SK-MEL-5 (cell line): ENCODE measurements at places on chromosomes 1 and 21.

- no peak for DNase-seq
These were observed 8.2 kb downstream of the TBX15 start for GRCh38 chr1:118979754-118980575.

- DNase-seq, result peak; percentile 38
These were observed 75.6 kb downstream of the MRPS6 start for GRCh38 chr21:34148826-34149558.

DNA sequence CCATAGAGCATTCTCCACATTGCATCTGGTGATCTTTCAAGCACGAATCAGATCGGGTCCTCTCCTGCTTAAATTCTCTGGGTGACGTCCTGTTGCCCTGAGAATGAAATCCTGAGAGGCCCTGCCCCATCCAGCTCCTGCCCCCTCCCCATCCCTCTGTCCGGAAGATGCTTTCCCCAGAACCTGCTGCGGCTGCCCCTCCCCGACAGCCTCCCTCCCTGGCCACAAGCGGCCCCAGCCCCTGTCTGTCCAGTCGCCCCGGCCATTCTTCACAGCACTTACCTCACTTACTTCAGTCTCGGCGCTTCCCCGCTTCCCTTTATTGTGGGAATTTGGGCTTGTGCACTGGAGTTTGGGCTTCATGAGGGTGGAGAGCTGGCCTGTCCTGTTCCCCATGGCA, 40.3 kb downstream of the TAS1R2 start:
- DNase-seq, result no peak

- DNase-seq, result peak; percentile 37
These were observed 22.9 kb upstream of the MTF2 start for GRCh38 chr1:93056214-93056613.

DNA sequence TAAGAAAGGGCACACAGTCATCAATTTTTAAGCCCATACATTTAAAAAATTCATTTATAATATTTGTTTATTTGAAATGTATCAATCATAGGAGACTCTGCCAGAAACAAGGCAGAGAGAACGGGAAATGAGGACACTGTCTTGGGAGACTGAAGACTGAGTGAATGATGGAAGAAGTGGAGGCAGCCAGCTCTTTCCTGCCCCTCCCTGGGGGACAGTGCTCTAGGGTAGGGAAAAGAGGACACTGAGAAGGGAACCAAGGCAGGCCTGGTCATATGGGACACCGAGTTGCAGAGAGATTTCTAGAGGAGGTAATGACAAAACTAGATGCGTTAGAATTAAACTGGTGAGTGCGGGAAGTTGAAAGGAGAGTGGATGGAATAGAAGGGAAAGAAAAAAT, 31.6 kb downstream of the EEIG2 start:
- DNase-seq, result no peak

DNA sequence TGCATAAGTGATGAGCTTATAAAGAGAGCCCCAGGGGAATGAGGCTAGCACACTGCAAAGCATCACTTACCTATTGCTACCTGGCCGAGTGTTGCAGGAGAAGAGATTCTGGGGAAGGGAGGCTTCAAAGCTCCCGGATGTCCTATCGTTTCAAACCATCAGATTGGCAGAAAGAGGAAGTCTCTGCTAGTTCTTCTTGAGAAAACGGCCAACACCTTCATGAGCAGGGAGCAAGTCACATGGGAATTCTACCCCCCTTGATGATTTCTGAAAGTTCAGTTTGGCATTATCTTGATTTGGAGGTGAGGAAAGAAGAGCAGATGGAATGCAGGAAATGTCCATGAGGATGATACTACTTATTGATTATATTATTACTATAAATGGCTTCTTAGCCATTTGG, 16.2 kb downstream of the SYF2 start:
- no peak for DNase-seq

DNA sequence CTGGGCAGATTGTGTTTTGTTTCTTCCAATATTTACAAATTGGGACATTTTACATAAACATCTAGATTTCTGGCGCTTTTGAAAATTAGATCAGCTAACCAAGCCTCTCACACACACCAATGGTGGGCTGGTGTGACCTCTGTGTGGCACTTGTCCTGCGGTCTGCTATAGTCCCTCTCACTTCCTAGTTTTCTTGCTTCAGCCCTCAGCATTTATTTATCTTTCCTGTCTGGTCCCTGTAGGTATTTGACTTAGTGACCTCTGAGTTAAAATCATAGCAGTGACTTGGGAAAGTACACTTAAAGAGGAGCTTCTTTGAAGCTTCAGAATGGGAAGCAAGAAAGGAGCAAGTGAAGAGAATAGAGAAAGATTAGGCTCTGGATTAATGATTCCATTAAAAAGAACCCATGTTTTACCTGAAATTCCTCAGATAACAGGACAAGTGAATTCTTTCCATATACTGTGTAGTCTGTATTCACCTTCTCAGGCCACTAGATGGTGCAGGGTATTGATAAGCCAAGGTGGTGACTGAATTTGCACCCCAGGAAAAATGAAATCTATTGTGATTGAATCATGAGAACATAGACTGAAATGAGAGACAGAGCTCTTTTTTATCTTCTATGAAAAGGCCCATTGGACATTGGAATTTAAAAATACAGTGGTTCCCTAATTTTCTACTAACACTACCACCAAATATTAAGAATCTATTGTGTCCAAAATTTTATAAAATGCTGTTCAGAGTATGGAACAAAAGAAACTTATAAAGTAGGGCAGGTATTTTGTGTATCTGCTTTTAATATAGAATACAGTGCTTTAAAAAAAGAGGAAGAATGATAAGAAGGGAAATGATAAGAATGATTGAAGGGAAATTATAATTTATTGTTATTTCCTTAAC, 7.1 kb upstream of the DIPK1A start:
- DNase-seq, result peak; percentile 55

GRCh38 chr1:45187725-45188124, 18.7 kb downstream of the ZSWIM5 start:
- DNase-seq, result no peak
